ENCODE measurements at places on chromosomes 1 and 21.

- DNase-seq = no peak
Observed at GRCh38 chr1:200041337-200042118, 14.0 kb downstream of the NR5A2 start.

DNA sequence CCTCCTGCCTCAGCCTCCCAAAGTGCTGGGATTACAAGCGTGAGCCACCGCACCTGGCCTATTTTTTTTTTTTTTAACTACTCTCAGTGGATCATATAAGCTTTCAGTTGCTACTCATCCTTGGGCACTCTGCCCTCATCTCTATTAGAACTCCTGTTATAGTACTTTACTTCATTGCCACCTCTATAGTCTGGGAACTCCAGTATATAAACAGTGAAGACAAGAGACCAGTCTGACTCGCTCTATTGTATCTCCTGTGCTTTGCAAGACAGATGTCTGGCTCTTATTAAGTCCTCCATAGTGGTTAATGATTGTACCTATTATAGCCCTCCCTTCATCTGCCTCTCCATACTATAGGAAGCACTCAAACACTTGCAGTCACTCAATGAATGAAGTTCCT lies 15.1 kb downstream of the KHDRBS1 start:
- no peak for DNase-seq

GRCh38 chr1:244751271-244751895 lies 84.1 kb upstream of the COX20 start:
- DNase-seq = no peak

GRCh38 chr1:64502083-64502482 lies 32.2 kb downstream of the CACHD1 start:
- DNase-seq = no peak

DNA sequence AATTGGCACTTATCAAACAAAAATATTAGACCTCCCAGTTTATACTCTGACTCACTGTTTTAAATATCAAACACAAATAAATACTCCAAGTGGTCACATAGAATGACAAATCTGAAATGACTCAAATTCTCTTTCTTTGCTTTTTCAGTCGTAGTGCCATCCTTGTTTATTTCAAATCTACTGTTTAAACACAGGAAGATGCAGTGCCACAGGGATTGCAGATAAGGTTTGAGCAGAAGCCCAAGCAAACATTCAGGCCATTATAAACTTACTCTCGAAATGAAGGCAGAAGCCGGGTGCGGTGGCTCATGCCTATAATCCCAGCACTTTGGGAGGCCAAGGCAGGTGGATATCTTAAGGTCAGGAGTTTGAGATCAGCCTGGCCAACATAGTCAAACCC lies 255.4 kb upstream of the PLXNA2 start:
- DNase-seq = no peak

DNA sequence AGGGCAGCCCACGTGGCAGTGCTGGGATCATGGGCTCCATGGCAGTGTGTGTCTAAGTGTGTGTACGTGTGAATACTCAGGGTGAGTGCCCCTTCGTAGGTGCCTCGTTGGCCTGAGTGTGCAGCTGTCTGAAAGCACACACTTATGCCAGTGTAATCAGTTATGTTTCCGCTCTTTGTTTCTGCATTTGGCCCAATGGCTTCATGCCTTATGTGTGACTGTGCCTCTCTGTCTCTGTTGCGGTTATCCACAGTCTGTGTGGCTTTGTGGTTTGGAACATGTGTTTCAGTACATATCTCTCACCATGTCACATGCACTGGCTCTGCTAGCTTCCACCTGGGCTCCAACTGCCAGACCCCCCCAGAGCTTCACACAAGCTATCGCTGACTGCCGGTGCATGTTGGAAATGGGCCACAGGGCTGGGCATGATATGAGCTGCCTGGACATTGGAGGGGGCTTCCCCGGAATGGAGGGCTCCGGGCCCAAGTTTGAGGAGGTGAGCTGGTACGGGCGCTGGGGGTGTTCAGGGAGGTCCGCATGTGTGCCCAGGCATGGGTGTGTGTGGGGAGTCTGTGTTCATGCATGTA lies 70.3 kb upstream of the TINAGL1 start:
- DNase-seq = no peak

GRCh38 chr1:44947063-44947773 lies 39.2 kb downstream of the EIF2B3 start:
- no peak for DNase-seq

- DNase-seq = no peak
Observed at GRCh38 chr1:157090771-157091170, 8.8 kb downstream of the ETV3L start.

- no peak for DNase-seq
Observed at GRCh38 chr21:45499201-45499750, 43.0 kb downstream of the SLC19A1 start.

Data from activated naive CD4-positive, alpha-beta T cell treated with Interleukin-2 at 50 U/mL for 16 hours (primary cell).